NCI-H2107 (cell line): ENCODE measurements at places on chromosomes 3 and 15.

DNA sequence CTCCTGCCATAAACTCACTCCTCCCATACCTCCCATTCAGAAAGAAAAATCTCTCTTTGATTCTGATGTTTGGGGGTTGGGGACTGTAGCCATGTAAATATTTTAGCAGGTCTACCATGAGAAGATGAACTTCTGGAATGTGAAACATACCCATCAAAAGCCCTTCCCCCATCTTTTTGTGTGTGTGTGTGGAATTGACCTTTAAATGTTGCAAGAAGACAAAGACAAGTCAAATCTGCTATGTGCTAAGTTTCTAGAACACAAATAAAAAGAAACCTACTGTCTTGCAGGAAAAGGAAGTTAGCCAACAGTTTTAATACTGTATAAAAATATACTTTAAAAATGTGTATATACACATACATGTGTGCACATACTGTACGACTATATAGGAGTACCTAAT is 29.7 kb upstream of the USP50 start:
- DNase-seq, result no peak

DNA sequence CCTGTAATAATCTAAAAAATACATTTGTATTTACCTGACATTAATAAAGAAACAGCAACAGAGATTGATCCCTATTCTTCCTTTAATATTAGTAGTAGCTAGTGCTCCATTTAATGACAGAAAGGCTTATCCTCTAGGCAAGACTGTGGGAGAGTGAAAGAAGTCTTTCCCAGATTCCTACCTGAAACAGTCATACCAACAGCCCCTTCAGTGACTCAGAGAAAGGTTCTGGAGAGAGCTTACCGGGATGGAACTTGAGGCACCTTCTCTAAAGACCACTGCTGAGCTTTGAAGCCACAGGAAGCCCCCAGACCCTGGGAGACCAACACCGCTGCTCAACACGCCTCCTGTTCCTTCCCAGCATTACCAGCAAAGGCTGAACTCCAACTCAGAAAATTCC is 66.9 kb upstream of the FGF12 start:
- no peak for DNase-seq

GRCh38 chr3:30233913-30234646 is 372.3 kb upstream of the TGFBR2 start:
- no peak for DNase-seq

GRCh38 chr15:41891946-41892345 is 1.9 kb downstream of the SPTBN5 start:
- DNase-seq, result peak; percentile 70

DNA sequence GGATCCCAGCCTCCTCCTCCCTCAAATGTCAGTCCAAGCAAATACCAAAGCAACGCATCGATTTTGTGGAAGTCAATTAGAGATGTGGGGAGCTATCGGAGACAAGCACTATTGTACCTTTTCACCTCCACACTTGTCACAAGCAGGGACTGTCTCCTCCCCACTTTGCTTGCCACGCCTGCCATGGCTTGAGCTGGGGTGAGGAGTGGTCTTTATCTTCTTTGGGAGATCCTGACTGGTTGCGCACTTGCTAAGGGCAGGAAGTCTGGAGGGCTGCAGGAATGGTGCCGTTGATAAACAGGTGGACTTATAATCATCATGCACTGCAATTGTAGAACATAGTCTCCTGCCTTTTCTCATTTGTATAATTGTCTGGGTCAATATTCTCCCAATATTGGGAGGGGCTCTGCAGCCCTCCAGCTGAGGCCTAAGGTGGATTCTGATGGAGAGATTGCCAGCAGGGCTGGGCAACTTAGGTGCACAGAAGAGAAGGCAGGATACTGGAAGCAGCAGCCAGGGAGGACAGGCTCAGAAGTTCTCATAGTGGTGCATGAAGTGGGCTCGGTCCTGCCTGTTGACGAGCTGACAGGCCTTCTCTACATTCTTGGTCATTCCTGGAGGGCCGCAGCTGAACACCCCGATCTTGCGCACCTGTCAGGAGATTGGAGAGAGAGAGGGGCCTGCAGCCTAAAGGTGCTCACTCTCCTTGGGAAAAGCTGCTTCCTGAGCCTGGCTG is 20.2 kb downstream of the DUOX2 start:
- DNase-seq, result no peak

DNA sequence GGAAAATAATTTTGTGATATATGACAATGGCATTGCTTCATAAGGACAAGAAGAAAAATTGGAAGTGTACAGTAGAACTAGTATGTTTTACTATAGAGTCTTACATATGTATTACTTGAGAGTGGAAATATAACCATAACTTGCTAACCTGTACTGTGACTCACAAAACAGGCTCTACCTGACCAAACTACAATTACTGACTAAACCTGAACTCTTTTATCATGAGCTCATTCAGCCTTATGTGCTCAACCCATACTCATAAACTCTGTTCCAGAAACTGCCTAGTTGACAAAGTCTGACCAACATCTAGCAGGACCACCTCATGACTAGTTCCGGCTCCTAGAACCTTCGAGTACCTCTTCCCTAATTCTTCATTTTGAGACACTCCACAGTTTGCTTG is 6.3 kb downstream of the CDIN1 start:
- no peak for DNase-seq

GRCh38 chr3:150870406-150870805 is 34.8 kb downstream of the MINDY4B start:
- DNase-seq, result no peak

DNA sequence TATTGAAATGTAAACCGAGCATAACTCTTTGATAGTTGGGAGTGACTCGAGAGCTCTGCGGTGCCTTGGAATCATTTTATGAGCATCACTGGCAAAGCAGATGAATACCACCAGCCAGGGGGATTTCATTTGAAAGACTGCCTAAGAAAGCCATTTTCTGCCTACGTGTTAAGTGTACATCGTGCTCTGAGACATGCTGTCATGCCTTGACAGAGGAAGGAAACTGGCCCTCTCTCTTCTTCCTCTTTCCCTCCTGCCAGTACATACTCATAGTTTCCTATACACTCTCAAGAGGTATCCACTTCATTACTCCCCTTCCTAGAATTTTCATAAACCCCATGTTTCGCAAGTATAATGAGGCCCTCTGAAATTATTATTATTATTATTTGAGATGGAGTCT is 8.8 kb downstream of the BCL2A1 start:
- no peak for DNase-seq

GRCh38 chr3:191119415-191120295 is 79.4 kb upstream of the OSTN start:
- no peak for DNase-seq

- no peak for DNase-seq
Observed at GRCh38 chr3:133938770-133939462, 43.2 kb upstream of the RAB6B start.

- DNase-seq, result no peak
Observed at GRCh38 chr15:66715720-66716655, 14.0 kb downstream of the SMAD6 start.

GRCh38 chr15:83721981-83722380 is 68.1 kb downstream of the ADAMTSL3 start:
- no peak for DNase-seq

DNA sequence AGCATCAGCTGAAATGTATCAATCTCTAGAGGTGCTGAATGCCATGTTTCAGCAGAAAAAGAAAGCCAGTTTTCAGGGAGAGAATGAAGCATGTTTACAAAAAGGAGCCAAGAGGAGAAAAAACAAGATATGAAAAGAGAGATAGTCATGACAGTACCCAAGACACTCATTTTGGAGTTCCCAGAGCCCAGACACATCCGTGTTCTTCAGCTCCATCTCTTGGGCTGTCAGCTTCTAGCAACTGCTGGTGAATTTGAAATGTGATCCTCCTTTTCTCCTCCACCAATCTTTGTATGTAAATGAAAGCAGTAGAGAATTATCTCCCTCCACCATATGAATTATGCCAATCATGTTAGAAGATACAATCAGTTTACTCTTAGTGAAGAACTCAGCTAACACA is 93.0 kb upstream of the SLC25A36 start:
- no peak for DNase-seq

- DNase-seq, result no peak
Observed at GRCh38 chr3:39541917-39542329, 74.4 kb downstream of the MOBP start.

GRCh38 chr15:56957812-56958406 is 39.5 kb downstream of the TCF12 start:
- DNase-seq, result no peak

GRCh38 chr15:60704129-60704528 is 225.2 kb upstream of the ICE2 start:
- no peak for DNase-seq

GRCh38 chr3:17195192-17195611 is 310.4 kb downstream of the PLCL2 start:
- DNase-seq, result no peak

- no peak for DNase-seq
Observed at GRCh38 chr3:124890573-124891190, 3.5 kb upstream of the ITGB5 start.

DNA sequence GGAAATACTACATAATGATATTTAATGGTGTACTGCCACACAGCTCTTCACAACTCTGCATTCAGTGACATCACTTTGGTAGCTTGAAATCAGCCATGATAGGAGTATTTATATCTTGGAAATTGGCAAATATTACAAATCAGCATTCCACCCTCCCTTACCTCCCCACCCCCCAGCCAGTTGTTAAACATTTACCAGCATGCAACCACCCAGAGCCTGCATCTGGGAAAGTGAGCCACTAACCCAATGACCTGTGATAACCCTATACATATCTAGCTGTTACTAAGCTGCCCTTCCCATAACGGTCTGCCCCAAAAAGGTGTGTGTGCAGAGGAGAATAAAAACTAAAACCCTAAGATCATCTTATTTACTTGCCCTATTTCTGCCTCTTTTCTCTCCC is 44.6 kb upstream of the SATB1 start:
- no peak for DNase-seq

DNA sequence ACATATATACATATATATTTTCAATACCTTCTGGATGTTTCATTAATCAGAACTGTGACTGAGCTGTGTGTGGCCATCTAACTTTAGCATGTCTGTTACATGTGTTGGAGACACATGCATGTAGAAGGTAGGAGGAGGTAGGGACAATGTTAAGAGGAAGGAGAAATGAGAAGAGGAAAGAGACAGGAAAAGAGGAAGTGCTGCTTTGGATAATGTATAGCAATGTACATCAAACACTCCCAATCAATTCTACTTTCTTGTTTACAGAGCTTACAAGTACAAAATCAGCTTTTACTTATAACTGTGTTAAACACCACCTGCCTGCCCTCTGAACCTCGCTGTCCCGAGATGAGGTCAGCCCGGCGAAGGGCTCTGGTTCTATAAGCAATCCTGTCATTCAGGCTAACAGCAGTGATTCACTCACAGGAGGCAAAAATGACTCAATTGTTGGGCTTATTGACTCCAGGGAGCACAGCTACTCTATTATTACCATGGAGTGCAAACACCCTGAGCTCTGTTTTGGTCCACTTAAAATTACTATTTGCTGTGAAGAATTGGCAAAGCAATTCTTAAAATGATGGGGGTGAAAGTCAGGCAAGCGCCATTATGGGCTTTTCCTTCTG is 188.9 kb downstream of the MEIS2 start:
- DNase-seq, result no peak

DNA sequence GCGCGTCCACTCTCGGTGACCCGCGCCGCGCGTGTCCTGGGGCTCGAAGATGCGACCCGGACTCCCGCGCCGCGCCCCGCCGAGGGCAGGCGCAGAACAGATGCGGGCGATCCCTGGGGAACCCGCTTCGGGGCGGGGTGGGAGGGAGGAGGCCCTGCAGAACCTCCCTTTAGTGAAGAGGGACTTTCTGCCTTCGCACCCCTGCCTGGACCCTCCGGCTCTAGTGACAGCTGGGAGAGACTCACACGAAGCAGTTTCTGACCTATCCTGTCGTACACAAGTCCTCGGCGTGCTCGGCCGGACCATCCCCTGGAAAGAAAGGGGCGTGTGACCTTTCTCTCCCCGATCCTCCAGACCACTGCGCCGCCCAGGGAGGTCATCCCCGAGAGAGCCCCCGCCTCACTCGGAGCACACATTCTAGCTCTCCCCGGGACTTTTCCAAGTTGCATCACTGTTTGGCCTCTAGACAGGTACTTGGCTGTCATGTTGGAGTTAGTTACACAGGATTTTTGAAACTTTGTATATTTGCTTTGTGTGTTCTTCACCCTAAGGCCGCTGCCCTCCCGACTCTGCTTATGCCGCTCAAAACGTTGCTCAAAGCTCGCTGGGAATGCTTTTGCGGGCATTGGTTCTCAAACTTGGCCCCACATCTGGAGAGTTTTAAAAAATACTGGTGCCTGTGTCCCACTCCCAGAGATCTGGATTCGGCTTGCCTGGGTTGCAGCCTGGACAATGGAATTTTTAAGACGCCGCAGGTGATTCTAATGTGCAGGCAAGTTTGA is 582 bp downstream of the CGNL1 start:
- DNase-seq, result no peak

GRCh38 chr3:182673336-182673735 is 120.0 kb upstream of the ATP11B start:
- DNase-seq, result no peak

GRCh38 chr3:124878561-124879336 is 8.4 kb downstream of the ITGB5 start:
- no peak for DNase-seq

- no peak for DNase-seq
Observed at GRCh38 chr15:44593042-44593736, 56.2 kb downstream of the EIF3J start.

DNA sequence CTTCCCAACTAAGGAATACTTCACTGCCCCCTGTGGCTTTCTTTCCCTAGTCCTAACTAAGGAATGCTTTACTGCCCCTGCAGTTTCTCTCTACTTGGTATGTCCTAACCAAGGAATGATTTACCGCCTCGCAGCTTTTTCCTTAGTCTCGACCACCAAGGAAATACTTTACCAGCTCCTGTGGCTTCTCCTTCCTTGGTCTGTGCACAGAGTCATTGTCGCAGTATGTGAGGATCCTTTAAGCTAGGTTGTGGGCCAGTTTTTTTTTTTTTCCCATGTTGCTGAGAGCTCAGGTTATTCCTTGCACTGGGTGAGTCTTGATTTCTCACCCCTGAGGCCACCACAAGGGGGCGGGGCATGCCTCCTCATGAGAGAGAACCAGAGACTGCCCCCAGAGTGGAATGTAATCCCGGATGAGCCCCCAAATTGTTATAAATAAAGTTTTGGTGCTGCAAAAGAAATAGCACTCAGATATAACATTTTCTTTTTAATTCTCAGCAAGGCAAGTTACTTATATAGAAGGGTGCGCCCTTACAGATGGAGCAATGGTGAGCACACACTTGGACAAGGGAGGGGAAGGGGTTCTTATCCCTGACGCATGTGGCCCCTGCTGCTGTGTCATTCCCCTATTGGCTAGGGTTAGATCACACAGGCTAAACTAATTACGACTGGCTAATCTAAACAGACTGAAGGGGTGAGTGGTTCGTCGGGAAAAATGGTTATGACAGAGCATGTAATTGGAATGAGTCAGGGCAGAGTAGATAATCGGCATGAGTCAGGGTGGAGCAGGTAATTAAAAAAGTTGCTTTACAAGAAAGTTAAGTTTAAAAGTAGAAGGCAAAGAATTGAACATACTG is 27.0 kb downstream of the NDUFB4 start:
- no peak for DNase-seq

GRCh38 chr15:78808550-78808949 is 2.7 kb downstream of the ADAMTS7 start:
- DNase-seq, result no peak
